Effector memory CD4-positive, alpha-beta T cell (primary cell): ENCODE measurements at places on chromosomes 1 and 21.

DNA sequence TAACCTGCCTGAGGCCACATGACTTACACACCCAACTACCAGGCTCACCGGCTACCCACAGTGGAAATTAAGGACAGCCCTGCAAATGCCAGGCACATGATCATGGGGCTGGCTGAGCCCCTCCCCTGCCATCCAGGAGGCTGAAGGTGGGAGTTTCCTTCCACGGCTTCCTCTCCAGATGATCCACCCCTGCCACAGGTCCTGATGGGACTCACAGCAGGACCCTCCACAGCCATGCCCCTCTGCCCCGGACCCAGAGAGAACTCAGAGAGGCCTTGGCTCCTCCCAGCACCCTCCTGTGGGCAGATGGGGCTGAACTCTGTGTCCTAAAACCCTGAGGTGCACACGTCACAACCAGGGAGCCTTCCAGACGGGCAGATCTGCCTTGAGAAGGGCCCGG is 29.1 kb upstream of the CASZ1 start:
- DNase-seq, result no peak

- DNase-seq, result no peak
These were observed 18.1 kb downstream of the CCDC185 start for GRCh38 chr1:223411309-223411708.

DNA sequence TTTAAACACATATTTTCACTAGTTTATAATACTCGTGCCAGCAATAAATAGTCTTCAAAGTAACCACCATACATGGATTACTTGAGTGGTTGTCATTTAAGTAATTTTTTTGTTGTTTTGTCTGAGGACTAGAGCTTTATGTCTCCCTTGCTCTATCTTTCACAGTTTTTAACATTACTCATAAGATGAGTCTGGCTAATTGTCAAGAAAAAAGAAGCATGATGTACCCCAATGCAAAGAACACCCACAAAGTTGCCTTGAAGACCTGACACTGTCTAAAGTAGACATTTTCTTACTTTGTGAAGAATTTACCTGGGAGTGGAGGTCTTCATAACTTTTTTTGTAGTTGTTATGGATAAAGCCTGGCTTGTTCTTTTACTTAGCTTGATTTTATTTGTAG is 210.4 kb upstream of the BRINP3 start:
- no peak for DNase-seq

DNA sequence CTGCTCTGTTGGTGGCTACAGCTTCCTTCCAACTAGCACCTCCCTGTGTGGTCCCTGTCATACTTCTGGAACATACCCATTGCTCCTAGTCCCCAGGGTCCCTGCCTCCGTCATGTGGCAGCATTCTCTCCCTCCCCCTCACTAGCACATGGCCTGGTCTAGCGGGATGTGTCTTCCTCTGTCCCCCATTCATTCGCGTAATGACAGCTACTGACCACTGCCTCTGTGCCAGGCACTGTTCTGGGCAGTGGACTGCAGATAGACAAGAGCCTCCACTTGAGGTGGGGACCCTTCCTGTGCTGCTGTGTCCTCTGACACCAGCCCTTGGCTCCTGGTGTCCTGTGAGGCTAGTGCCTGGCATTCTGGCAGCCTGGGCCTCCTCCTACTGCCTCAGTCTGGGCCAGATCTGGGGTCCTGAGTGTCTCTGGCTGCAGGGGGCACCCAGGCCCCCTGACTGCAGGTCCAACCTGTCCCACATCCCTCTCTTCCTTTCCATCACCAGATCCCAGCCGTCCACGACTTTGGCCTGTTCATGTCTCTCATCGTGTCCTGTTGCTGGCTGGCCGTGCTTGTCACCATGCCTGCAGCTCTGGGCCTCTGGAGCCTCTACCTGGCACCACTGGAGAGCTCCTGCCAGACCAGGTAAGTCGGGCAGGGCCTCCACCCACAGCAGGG is 38.1 kb downstream of the DISP3 start:
- no peak for DNase-seq

- no peak for DNase-seq
These were observed 27.0 kb downstream of the RUNX3 start for GRCh38 chr1:24903011-24903461.
